Jurkat, Clone E6-1 (cell line): ENCODE measurements at places on chromosomes 5 and 9.

- DNase-seq: no peak
These were observed 84.5 kb downstream of the HAPLN1 start for GRCh38 chr5:83636156-83636555.

- no peak for DNase-seq
These were observed 12.4 kb downstream of the CDH10 start for GRCh38 chr5:24632353-24632752.

GRCh38 chr5:33659526-33660169 lies 218.9 kb downstream of the TARS1 start:
- DNase-seq: no peak

DNA sequence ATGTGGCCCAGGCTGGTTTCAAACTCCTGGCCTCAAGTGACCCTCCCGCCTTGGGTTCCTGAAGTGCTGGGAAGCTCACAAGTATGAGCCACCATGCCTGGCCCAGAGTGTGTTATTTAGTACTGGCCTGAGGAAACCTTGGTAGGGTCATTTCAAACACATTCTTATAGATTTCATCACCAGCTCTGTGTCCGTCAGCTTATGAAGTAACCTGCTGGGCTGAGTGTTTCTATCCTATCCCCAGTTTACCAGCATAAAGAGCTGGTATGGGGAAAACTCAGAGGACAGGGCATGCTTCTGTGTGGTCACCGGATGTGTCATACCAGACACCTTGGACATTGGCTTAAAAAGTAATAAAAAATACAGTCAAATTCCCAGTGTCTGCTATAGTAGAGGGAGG lies 45.3 kb downstream of the PTPN3 start:
- DNase-seq: no peak
